SHP77 (cell line): ENCODE measurements at places on chromosomes 2 and 18.

DNA sequence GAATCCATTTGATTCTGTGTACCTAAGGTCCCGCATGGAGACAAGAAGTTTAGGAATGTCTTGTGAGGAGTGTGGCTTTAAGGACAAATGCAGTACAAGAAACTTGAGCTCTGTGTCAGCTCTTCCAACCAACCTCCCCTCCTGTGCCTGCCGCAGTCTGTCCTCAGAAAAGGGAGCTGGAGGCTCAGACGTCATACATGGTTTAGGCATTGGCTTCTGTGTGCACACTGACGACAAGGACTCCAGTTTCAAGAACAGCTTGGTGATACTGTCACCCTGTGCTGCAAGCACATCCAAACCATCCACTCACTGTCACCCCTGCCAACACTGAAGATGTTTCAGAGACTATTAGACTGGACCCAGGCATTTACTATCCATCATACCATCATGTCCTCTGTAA lies 470.4 kb downstream of the IRS1 start:
- DNase-seq, result no peak

- DNase-seq, result peak; percentile 33
Measured at GRCh38 chr18:58953627-58954026, 89.0 kb downstream of the ZNF532 start.

- DNase-seq, result no peak
Measured at GRCh38 chr18:56382541-56382940, 255.9 kb downstream of the TXNL1 start.

DNA sequence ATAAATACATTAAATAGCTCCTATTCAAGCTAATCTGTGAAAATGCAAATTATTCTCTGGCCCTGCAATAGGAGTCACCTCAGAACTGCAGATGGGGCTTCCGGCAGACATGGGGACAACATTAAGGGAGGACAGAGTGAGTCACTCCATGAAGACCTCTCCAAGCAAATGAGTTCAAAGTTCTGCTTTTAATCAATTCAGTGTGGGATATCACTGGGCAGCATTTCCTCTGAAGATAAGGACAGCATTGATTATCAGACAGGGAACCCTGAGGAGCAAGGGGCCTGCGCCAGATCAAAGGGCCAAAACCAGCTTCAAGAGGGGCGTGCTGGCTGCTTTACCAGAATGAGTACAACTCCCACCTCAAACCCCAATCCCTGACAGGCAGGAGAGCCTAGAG lies 356.9 kb upstream of the KLHL29 start:
- no peak for DNase-seq

GRCh38 chr2:136423516-136423996 lies 305.6 kb upstream of the CXCR4 start:
- peak; percentile 47 for DNase-seq

- peak; percentile 34 for DNase-seq
Measured at GRCh38 chr2:189580241-189580651, 340 bp downstream of the SLC40A1 start.

DNA sequence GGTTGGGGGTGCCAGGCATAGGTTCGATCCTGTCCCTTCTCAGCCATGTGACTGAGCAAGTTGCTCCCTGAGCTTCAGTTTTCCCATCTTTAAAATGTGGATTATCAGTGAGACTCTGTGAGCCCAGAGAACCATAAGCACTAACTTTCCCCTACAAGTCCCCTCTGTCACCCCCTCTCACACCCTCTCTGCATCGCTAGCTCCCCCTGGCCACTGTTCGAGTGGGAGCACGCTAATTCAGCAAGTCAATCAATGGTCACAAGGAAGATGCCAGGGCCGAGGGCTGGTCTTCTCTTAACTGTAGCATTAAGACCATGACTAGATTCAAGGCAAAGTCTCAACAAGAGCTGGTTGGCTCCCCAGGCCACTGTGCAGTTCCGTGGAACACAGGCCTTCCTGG lies 66.2 kb downstream of the BCL2L11 start:
- no peak for DNase-seq

- no peak for DNase-seq
Measured at GRCh38 chr2:42314892-42315468, 46.0 kb downstream of the COX7A2L start.

DNA sequence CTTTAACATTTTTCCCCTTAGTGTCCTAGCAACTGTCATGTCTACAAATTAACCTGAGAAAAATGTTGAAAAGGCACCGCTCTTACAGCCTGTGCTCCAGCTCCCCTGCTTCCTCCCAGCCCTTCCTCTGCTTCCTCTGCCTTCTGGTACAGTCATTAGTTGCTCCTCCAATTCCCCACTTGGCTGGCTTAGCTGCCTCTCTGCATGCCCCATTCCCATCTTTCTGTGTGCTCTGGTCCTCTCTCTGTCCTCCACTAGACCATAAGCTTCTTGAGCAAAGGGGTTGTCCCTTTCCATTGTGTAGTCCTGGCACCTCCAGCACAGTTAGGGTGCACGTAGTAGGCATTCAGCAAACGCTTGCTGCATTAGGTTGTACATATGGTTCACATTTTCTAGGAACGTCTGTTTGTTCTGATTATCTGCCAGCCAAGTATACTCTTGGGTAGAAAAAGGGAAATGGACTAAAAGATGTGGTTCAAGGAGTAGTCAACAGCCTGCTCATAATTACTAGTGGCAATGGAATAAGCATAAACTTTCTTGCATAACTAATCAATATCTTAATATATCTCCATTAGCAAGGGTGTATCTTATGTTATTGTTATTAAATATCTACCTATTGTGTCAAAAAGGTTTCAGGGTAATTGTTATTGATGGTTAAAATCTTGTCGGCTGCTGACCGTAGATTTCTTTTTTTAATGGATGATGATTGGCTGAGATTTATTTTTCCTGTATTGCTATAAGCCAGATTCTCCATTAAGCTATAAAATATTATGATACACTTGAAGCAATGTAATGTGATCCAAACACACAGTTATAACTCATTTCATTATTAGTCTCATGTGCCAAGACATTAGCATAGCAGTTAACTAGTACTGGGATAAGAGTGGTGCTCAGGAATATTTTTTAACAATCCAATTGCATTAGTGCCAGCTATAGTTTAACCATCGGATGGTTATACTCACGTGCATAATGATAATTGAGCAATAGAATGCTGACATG lies 340.1 kb downstream of the SLC4A3 start:
- no peak for DNase-seq

DNA sequence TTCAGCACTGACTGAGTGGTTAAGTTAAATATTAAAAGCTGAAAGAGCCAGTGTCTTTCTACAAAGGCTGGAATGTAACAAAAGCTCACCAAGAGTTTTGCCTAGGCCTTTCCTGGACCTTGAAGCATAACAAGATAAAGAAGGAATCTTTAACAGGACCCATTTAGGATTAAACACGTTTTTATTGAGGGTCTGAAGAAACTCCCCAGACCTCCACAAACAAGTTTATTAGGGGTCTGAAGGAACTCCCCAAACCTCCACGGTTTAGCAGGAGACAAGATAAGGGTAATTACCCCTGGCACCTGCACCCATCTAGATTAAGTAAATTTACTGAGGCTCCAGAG lies 104.0 kb downstream of the ACAA2 start:
- no peak for DNase-seq

DNA sequence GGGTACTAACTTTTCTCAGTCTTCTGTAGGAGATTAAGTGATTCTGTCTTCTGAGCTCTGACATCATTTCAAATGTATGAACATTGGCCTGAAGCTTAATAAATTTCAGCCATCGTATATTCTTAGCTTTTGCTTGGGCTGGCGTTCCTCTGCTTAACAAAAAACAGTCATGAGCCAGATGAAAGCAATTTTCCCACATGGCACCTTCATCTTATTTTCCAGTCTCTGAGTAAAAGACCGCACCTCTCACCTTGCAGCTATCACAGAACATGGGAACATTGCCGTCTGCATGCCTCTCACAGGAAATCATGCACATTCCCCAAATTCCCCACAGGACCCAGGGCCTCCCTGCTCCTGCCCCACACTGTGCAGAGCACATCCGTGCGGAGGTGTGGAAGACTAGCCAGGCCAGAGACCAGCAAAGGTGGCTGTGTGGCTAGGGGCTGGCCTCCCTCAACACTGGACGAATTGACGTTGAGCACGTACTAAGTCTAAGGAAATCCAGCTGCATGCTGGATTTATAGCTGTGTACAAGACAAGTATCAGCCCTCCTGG lies 531.8 kb upstream of the ID2 start:
- DNase-seq, result no peak

GRCh38 chr2:100964222-100964621 lies 37.9 kb upstream of the RPL31 start:
- no peak for DNase-seq

DNA sequence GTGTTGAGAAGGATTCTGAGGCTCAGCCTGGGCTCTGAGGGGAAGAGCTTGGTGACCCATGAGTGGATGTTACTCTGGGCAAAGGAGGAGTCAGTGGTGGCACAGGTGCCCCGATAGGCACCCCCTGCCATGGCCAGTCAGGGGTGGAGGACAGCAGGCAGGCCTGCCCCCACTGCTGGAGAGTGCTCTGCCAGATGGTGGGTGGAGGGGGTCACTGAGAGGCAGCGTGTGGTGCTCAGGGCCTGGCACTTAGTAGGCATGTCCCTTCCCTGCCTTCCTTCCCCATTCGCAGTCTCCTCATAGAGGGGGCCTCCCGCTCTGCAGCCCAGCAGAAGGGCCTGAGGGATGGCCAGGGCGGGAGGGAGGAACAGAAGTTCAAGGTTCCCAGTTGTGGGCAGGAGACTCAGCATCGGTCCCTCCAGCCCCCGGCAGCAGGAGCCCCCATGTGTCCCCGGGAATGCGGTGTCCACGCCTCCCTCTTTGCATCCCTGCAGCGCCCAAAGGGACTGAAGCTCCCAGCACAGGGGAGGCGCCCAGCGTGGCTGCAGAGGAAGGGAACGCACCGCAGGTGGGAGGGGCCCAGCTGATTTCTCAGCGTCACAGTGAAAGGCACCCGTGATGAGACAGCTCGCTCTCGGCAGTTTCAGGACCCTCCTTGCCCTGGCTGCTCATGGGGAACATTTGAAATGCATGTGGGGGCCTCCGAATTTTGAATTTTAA lies 5.7 kb upstream of the SNED1 start:
- no peak for DNase-seq

- DNase-seq, result no peak
Measured at GRCh38 chr2:240603081-240603835, 16.7 kb downstream of the CAPN10 start.

DNA sequence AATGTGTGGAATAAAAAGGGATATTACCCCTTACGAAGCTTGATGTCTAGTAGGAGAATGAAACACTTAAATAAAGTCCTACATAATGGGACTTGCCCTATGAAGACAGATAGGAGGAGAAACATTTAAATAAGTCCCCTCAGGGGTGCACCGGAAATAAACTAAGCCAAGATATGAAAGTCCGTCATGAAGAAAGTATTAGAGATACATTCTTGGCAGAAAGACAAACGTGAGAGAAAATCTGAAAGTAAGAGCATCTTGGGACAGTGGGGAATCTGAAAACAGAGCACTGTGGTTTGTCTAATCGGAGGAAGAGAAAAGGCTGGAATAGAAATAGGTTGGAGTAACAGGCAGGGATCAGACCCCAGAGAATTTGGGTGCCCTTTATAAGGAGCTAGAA lies 516.9 kb upstream of the DSEL start:
- no peak for DNase-seq

DNA sequence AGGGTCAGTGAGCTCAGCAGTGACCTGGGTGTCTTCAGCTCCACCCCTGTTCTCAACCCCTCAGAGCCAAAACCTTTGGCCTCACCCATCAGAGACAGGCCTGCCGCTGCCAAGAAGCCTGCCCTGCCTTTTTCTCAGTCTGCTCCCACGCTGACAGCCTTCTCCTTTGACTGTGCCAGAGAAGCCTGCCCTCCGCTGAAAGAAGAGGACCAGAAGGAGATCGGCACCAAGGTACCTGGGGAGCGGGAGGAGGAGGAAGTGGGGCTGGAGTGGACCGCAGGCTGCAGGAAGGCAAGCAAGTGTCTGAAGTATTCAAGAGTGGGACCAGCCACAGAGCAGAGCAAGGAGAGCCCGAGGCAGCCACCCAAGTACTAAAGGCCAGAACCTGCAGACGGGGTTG lies 33.2 kb downstream of the TOGARAM2 start:
- DNase-seq, result no peak

- no peak for DNase-seq
Measured at GRCh38 chr18:34991561-34991960, 49.7 kb upstream of the MAPRE2 start.

GRCh38 chr2:194332799-194333490 lies 1324.1 kb upstream of the SLC39A10 start:
- no peak for DNase-seq

DNA sequence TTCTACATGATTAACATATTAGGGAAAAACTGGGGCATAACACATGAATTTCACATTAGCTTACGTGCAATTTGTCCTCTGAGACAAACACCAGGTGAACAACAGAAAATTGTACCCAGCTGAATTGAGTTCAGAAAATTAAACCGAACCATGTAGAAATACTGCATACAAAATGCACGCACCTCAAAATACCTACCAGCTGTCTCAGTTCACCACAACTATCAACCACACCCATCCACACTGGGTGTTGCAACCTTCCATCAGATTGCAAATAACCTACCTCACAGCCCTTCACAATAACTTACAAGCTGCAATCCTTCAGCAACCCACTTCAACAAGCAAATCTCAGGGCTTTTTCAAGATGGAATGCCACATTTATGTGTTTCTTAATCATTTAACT lies 55.9 kb downstream of the UNC50 start:
- no peak for DNase-seq

- no peak for DNase-seq
Measured at GRCh38 chr2:128797937-128798336, 479.3 kb upstream of the HS6ST1 start.
